GM20000 (cell line): ENCODE measurements at places on chromosomes 12 and 14.

GRCh38 chr12:105322070-105322469 is 8.4 kb upstream of the C12orf75 start:
- no peak for DNase-seq

DNA sequence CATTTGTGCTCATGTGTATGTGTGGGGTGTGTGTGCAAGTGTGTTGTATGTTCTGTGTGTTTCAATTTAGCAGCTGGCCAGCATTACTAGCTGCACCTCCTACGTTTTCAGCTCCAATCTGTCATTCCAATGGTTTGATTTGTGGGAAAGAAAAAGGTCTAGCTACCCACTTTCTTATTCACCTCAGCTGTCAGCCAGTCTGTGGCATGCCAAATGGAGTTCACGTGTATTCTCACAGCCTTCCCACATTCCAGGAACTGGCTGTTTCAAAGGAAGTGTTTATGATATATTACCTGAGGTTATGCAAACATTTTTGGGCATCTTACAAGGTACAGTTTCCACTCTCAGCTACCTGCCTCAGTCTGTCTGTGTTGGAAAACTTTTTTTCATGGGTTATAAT is 220.2 kb upstream of the CPNE8 start:
- no peak for DNase-seq

DNA sequence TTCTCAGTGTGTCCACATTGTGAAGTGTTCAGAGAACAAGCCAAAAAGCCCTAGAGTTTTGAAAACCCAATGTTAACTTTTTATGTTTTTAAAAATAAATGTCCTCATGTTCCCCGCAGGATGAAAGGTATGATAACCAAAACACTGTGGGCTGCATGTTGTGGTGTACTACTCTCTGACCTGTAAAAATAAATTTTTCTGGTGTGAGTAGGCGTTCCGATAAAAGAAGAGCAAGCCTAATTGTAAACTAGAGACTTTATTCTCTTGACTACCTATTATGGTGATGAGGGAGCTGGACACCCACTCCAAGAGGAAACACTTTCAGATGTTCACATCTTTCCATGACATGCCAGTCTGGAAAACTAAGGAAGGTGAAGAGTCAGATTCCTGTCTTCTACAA is 18.2 kb downstream of the PTGER2 start:
- DNase-seq, result no peak

- no peak for DNase-seq
Measured at GRCh38 chr14:67436006-67436866, 24.3 kb upstream of the PLEK2 start.

GRCh38 chr12:49777800-49778748 is 36.7 kb downstream of the TMBIM6 start:
- DNase-seq, result peak; percentile 76

DNA sequence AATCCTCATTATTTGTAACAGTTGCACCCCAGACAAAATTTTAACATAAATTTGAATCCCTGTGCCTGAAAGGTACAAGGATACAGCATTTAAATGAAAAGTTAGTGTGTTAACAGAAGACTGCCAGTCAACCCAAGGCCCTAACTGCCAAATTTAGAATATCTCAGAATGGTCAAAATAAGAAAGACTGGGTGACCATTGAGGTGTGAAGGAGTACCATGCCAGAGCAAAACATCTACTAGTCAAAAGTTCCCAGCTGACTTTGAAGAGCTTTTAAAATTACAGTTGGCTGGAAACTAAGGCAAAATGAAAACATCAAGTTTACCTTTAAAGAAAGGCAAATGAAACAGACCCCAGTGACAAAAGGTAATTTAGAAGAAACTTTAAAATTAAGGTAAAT is 18.4 kb downstream of the SAV1 start:
- DNase-seq, result peak; percentile 13

GRCh38 chr12:1282670-1283315 is 291.8 kb downstream of the ERC1 start:
- DNase-seq, result no peak

- DNase-seq, result no peak
Measured at GRCh38 chr12:2027351-2027750, 23.1 kb upstream of the DCP1B start.

GRCh38 chr12:13433768-13434167 is 237.2 kb downstream of the EMP1 start:
- DNase-seq, result no peak
